ENCODE measurements at places on chromosomes 2 and 18.
A peak's percentile ranks its signal among the peaks of the same experiment; 100 is the strongest.

DNA sequence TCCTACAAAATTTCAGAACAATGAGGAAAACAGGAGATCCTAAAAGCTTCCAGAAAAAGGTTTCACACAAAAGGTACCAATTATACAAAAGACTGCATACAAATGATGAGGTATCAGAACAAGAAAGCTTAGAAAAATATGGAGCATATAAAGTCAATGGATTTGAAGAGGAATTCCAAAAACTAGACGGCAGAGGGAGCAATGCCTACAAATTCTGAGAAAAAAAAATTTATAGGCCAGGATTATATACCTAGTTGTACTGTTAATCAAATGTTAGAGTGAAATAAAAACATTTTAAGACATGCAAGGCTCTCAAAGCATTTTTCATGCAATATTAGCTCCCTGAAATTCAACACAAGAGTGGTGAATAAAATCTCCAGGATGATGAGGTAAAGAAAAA, 106.2 kb downstream of the ZRANB3 start:
- no peak for DNase-seq

DNA sequence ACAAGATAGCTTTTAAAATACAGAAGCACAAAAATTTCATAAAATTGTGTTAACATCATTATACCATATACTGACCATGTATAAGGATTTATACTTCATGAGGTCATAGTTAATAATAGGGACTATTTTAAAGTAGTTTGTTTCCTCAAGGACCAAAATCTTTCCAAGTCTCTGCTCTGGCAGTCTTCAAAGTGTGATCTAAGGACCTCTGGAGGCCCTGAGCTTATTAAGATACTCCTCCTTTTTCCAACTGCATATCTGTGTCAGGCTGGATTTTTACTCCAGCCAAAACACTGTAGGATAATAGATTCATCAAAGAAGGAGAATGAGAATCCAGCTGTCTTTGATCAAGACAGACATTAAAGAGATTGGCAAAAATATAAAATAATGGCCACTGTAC, 1.7 kb upstream of the SCYGR2 start:
- no peak for DNase-seq

DNA sequence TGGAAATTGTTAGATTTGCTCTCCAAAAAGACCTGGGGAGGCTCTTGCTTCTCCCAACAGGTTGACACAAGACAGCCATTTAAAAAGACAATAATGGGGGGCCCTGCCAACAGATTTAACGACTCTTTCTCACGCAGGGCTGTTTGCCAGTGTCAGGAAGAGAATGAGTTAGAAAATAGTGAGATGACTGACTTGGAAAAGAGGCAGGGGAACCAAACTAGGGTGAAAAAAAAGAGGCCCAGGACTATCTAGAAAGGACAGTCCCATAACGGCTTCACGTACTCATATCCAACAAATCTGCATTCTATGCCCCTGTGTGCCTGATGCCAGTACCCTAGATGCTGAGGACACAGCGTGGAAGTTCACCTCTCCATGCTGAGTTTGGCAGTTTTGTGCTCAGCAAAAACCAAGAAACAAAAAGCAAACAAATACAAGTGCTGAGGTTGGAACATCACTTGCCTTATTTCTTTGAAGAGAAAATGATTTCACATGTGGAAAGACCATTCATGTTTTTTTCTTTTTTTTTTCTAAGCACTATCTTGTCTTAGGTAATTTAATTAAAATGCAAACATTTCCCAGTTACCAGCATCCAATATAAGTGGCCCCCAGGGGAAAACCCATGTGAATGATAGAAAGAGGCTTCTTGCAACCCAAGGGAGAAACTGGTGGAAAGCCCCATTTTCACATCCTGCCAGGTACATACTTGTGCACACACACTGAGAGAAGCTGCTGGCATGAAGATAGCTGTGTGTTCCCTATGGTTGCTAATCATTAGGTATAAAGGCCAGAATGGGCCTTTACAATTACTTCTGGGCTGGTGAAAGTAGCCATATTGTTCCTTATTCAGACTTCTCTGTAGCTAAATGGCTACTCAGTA, 10.6 kb upstream of the WIPF1 start:
- DNase-seq = no peak

DNA sequence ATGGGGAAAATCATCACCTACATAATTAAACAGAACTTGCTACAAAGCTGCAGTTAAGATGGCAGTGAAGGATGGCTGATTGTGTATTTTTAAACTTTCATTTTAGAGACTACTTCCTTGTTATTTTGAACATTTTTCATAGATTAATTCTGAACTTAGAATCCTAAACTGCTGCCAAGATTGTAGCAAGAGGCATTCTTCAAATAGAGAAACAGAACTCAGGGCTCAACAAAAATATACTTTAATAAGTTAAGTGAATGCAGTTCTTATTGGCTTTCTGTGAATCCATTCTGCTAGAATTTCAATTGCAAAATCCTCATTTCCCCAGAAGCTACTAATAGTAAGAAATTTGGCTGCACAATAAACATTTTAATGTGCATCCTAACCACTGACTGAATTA, 160.3 kb downstream of the L3MBTL4 start:
- peak; percentile 45 for DNase-seq

GRCh38 chr2:177241711-177242120, 22.8 kb downstream of the NFE2L2 start:
- no peak for DNase-seq

DNA sequence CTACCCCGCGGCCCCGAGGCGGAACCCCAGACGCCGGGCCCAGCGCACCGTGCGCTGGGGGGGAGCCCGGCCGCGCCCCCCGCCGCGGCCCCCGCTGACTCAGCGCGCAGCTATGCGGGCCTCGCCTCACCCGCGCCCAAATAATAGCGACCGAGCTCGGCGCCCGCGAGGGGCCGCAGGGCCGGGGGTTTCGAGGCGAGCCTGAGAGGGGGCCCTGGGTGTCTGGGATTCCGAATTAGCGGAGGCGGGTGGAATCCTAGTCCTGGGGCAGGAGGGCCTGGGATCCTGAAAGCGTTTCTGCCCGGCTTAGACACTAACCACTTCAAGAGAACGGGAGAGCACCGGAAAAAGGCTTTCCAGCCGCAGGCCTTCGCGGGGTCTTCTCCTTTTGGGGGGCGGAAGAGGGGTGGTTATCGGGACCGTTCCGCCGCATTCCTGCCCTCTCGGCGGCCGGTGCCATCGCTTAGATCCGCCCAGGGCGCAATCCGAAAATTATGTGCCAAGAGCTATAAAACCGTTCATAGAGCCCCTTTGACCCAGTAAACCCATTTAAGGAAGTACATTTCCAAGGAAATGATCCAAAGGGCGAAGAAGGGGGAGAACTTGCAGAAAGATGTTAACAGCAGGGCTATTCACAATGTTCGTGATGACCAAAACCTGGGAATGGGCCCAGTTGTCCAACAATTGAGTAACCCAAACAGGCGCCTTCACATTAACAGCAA, 681 bp upstream of the ROCK2 start:
- DNase-seq = peak; percentile 89

GRCh38 chr18:56235071-56235470, 403.3 kb downstream of the TXNL1 start:
- no peak for DNase-seq

DNA sequence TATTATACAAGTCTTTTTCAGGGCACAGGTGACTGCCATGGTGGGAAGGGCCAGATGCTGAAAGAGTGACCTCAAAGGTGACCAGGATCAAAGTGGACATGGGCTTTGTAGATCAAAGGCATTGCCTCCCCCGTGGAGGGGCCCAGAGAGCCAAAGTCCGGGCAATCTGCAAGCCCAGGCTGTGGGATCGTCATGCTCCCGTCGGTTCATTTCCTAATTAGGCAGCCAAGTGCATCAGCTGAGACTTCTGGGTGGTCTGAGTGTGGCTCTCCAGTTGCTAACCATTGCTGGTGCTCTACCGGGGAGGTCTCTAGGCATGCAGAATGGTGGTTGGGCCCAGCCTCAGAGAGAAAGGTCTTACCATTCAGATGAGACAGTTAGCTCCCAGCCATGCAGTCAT, 61.6 kb downstream of the TRIB2 start:
- DNase-seq = peak; percentile 62

GRCh38 chr2:106552921-106553320, 65.8 kb downstream of the CD8B2 start:
- DNase-seq = no peak

GRCh38 chr18:148841-149240, 9.5 kb upstream of the USP14 start:
- DNase-seq = no peak
